ENCODE measurements at places on chromosomes 7 and 10. TPM values are rescaled to one million over a fixed set of nuclear protein-coding genes. Genes with fewer than 3 reads are reported as not detected.

Gene MET
- 32.4 TPM for total RNA-seq

Gene SP8
- total RNA-seq, result not detected

Gene OGDHL
- total RNA-seq, result 0.10 TPM

Gene NPC1L1
- total RNA-seq, result 0.06 TPM

Gene JMJD1C
- 82.1 TPM for total RNA-seq

Gene CALHM3
- not detected for total RNA-seq

Gene MYO1G
- 44.5 TPM for total RNA-seq

Gene CFTR
- total RNA-seq, result 22.3 TPM

Gene DDX21
- 36.9 TPM for total RNA-seq

Gene ENKUR
- 0.31 TPM for total RNA-seq

Gene TUBB8
- total RNA-seq, result not detected

Gene SPDYE5
- not detected for total RNA-seq

Gene PKD1L1
- 0.61 TPM for total RNA-seq

Gene CALD1
- total RNA-seq, result 98.6 TPM

Gene ACBD7
- total RNA-seq, result not detected

Gene SPDYE16
- total RNA-seq, result 1.2 TPM

Gene CLCN1
- total RNA-seq, result not detected

Gene PAX2
- total RNA-seq, result 0.07 TPM

Gene ACSL5
- total RNA-seq, result 61.0 TPM

Gene EVX1
- not detected for total RNA-seq

Gene CUEDC2
- 41.8 TPM for total RNA-seq

Gene SORBS1
- total RNA-seq, result 116 TPM

Gene ABCB4
- total RNA-seq, result 0.47 TPM

Gene ENTPD1
- 21.1 TPM for total RNA-seq

Gene KMT2C
- total RNA-seq, result 89.2 TPM

Gene CYP3A7
- total RNA-seq, result 1.7 TPM

Gene C10orf105
- total RNA-seq, result 0.31 TPM

Gene NKX1-2
- total RNA-seq, result 0.09 TPM

Gene ZNF783
- 12.6 TPM for total RNA-seq

Gene KIAA1217
- 22.2 TPM for total RNA-seq

Gene PPP2R2D
- total RNA-seq, result 32.7 TPM

Gene MORN4
- total RNA-seq, result 2.4 TPM

Gene AUTS2
- total RNA-seq, result 47.3 TPM

Gene TMEM140
- 34.5 TPM for total RNA-seq

Gene FGFR2
- 68.1 TPM for total RNA-seq

Gene SMIM30
- 44.6 TPM for total RNA-seq

Gene CC2D2B
- total RNA-seq, result 0.94 TPM

Gene LEP
- not detected for total RNA-seq

Gene NRP1
- 66.0 TPM for total RNA-seq

Data from upper lobe of left lung (tissue), 6 donors.